ENCODE measurements at places on chromosomes 11 and 22. TPM values are rescaled to one million over a fixed set of nuclear protein-coding genes. Genes with fewer than 3 reads are reported as not detected.

DNA sequence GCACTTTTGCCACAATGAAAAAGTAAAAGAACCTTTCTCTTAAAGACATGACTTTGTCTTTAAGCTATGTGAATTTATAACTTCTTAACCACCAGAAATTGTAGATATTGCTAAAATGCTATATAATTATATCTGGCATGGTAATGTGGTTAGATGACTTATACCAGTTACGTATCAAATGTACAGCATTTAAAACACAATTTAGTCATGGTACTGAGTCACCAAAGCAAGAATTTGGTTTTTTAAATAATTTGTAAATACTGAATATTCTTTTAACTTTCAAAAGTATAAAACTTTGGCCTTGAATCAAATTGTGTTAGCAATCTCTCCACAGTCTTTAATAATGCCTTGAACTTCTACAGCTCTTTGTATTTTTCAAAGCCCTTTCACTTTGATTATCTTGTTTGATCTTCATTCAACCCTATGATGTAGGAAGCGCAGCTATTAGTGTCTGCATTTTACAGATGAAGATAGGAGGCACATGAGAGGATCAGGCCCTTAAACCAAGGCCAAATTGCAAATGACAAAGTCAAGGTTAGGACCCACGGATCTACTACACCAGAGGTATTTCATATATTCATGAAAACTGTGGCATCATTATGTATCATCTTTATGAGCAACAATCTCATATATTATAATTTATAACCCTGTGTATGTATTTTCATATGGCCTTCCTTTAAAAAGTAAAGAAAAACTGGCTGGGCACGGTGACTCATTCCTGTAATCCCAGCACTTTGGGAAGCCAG, 4.4 kb upstream of the SYTL2 start:
- no peak for DNase-seq
- no peak overlapping the region for H3K4me3 ChIP-seq

- no peaks in the 10 kb centered on the region for H3K4me1 ChIP-seq
- H3K27me3 ChIP-seq: peaks cover 3% of the 10 kb centered on the region
- no peaks in the 10 kb centered on the region for H3K36me3 ChIP-seq
- no peak for DNase-seq
These were observed 26.0 kb downstream of the RELT start for GRCh38 chr11:73401924-73402833.

KRTAP5-7 gene
- total RNA-seq: not detected

GRCh38 chr11:121613724-121614123, 161.0 kb upstream of the SORL1-AS1 start:
- peaks cover 12% of the 10 kb centered on the region for H3K36me3 ChIP-seq
- H3K4me3 ChIP-seq: no peak overlapping the region
- H3K4me1 ChIP-seq: no peaks in the 10 kb centered on the region
- no peak overlapping the region for H3K27ac ChIP-seq
- no peaks in the 10 kb centered on the region for H3K27me3 ChIP-seq
- DNase-seq: no peak

ZBTB3 gene
- 14.6 TPM for total RNA-seq

DNA sequence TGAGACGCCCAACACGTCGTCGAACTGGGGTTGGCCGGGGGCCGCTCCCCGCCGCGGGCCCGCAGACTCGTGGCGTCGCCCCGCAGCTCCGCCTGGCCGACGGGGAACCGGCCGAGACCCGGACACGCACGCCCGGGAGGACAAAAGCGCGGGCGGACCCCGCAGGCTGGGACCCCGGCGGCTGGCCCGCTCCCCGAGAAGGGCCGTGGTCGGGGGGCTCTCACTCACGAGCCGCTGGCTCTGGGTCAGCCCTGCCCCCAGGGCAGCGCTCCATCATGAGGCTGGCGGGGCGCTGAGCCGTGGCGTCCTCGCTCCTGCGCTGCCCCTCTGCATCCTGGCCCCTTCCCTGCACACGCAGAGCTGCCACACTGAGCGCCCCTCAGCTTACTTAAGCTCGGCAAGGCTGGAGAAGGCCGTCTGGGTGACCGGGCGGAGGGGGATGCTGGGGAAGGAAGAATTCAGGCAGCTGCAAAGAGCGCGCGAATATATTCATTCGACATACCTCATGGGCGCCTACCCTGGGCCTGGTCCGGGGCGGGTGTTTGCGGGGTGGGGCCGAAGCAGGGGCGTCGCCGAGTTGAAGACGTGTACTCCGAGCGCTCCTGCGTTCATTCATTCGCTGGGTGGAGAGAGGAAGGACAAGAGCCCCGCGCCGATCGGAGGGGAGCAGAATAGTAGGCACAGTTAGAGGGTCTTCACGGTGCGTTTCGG, 579 bp upstream of the CYB5R2 start:
- DNase-seq: peak; percentile 53
- H3K4me1 ChIP-seq: no peaks in the 10 kb centered on the region
- no peaks in the 10 kb centered on the region for H3K36me3 ChIP-seq
- H3K4me3 ChIP-seq: peak overlapping the region; percentile 75
- peaks cover 10% of the 10 kb centered on the region for H3K27me3 ChIP-seq

PATE2 gene
- not detected for total RNA-seq

GPR137 gene
- total RNA-seq: 52.5 TPM

SLN gene
- not detected for total RNA-seq

GRCh38 chr11:59263225-59263894, 50.6 kb upstream of the MPEG1 start:
- H3K4me1 ChIP-seq: no peaks in the 10 kb centered on the region
- no peak overlapping the region for H3K4me3 ChIP-seq
- H3K36me3 ChIP-seq: no peaks in the 10 kb centered on the region
- no peaks in the 10 kb centered on the region for H3K27me3 ChIP-seq
- H3K27ac ChIP-seq: no peak overlapping the region
- no peak for DNase-seq

OR10A2 gene
- not detected for total RNA-seq

DNA sequence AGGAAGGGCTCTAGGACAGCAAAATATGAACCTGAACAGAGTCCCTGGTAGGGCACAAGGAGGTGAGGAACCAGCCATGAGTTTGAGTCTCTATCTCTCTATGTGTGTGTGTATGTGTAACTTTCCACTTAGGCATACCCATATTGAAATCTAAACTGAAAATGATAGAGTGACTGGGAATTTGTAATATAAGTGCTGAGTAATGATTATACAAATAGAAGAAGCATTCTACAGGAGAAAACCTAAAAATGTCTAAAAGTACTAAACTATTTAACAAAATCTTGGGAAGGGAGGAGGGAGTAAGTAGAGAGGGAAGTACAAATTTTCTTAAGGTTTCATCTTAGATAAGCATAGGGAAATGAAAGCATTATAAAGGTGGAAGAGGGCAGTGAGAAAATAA, 97.1 kb upstream of the ZC3H12C start:
- H3K4me1 ChIP-seq: no peaks in the 10 kb centered on the region
- no peak for DNase-seq
- no peak overlapping the region for H3K4me3 ChIP-seq
- no peaks in the 10 kb centered on the region for H3K27me3 ChIP-seq
- H3K27ac ChIP-seq: no peak overlapping the region

DNA sequence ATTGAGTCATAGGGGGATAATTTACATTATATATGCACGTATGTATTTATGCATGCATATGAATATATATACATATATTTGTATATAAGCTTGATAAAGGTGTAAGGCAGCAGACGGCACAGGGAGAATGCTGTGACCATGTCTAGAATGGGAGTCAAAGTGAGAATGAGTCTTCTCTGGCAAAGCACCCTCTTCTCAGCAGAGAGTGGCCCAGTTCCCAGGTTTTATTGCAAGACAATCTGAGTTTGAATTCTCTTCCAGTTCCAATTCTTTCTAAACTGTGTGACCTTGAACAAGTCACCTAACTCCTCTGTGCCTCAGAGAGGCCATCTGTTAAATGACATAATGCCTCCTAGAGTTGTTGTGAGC, 13.8 kb downstream of the EHF start:
- H3K27me3 ChIP-seq: no peaks in the 10 kb centered on the region
- no peak for DNase-seq
- no peaks in the 10 kb centered on the region for H3K4me1 ChIP-seq
- H3K27ac ChIP-seq: no peak overlapping the region
- no peak overlapping the region for H3K4me3 ChIP-seq

- no peaks in the 10 kb centered on the region for H3K4me1 ChIP-seq
- no peak overlapping the region for H3K27ac ChIP-seq
- H3K27me3 ChIP-seq: peaks cover 2% of the 10 kb centered on the region
- no peaks in the 10 kb centered on the region for H3K36me3 ChIP-seq
These were observed 35.4 kb upstream of the FLI1 start for GRCh38 chr11:128658502-128658901.

DNA sequence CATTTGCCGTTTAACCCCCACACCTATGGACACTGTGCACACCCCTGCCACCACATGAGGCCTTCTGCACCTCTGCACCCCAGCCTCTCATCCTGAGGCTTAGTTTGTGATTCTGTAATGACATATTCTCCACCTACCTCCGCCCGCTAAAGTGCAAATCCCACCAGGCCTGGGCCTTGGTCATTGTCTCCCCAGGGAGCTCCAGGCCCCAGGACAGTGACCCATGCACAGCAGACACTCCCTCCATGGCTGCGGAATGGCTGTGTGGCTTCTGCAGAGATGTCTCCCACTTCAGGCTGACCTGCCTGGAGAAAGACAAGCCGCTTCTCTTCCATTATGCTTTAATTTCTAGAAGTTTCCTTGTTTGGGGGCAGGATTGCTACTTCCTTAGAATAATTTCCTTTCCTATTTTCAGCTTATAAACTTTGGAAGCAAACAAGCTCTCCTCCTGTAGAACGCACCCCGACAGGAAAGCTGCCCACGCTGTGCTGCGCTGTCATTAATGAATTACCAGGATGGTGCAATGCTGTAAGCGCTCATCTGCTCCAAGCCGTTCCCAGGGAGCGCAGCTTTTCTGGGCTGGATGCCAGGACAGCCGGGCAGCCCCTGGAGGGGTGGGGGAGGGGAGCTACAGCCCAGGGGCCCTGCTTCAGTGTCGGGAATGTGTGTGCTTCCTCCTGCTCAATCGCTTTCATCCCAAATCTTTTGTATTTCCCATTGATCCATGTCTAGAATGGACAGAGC, 618.0 kb downstream of the BRD1 start:
- DNase-seq: no peak
- H3K4me1 ChIP-seq: no peaks in the 10 kb centered on the region
- peaks cover 35% of the 10 kb centered on the region for H3K36me3 ChIP-seq
- H3K27me3 ChIP-seq: peaks cover 9% of the 10 kb centered on the region
- H3K4me3 ChIP-seq: no peak overlapping the region

DNA sequence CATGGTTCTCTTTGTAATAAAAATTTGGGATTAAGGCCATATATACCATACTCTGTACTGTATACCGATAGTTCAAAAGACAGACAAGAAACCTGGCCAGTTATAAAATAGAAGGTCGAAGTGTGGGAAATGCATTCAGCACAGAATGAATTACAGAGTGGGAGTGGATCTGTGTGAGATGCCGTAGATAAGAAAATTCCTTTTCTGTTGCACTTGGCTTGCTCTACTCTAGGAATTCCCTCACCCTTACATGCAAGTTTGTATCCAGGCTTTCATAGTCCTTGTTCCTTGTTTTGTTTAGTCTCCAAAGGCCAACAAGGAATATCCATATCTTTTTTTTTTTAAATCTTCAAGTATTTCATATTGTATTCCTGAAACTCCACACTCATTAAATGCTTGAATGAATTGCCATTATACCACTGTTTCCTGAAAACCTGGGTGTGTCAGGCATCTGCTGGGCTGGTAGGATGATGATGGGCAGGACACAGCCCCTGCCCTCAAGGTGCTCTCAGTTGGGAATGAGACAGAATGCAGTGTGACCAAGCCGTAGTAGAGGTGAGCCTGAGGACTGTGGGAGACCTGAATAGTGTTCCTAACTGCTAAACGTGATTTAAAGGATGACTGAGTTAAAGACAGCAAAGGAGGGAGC, 53.5 kb downstream of the TEAD1 start:
- H3K4me1 ChIP-seq: peaks cover 18% of the 10 kb centered on the region
- H3K27me3 ChIP-seq: peaks cover 5% of the 10 kb centered on the region
- no peak overlapping the region for H3K27ac ChIP-seq
- no peaks in the 10 kb centered on the region for H3K36me3 ChIP-seq
